K562 (cell line): ENCODE measurements at places on chromosomes 1 and 21. TPM values are rescaled to one million over a fixed set of nuclear protein-coding genes. Genes with fewer than 3 reads are reported as not detected.

Gene TXNIP
- 257 and 263 TPM in 2 replicates for total RNA-seq

Gene NBPF20
- total RNA-seq, result 0.71 and 1.4 TPM in 2 replicates

Gene S100A7
- total RNA-seq, result not detected in 2 replicates

Gene ZNF697
- 10.6 and 13.6 TPM in 2 replicates for total RNA-seq

Gene ESPN
- 1.2 and 1.7 TPM in 2 replicates for total RNA-seq

Gene AVPR1B
- not detected in 2 replicates for total RNA-seq

Gene NUP210L
- total RNA-seq, result not detected in 2 replicates

Gene LRRC53
- total RNA-seq, result not detected in 2 replicates

Gene C8A
- 0.09 TPM in 1 of 2 replicates, not detected in the other for total RNA-seq
